ENCODE measurements at places on chromosomes 16 and 17. TPM values are rescaled to one million over a fixed set of nuclear protein-coding genes. Genes with fewer than 3 reads are reported as not detected.

DNA sequence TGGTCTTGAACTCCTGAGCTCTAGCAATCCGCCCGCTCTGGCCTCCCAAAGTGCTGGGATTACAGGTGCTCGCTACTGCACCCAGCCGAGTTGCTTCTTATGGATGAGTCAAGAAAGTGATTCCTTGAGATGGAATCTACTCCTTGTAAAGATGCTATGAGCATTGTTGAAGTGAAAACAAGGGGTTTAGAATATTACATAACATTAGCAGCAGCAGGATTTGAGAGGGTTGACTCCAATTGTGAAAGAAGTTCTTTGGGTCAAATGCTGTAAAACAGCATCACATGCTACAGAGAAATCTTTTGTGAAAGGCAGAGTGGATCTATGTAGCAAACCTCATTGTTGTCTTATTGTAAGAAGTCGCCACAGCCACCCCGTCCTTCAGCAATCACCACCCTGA is 72.7 kb downstream of the NT5M start:
- no peak overlapping the region for H3K4me3 ChIP-seq
- no peaks in the 10 kb centered on the region for H3K36me3 ChIP-seq
- DNase-seq, result no peak
- H3K4me1 ChIP-seq, result no peaks in the 10 kb centered on the region
- H3K27ac ChIP-seq, result no peak overlapping the region
- H3K27me3 ChIP-seq, result no peaks in the 10 kb centered on the region

DNA sequence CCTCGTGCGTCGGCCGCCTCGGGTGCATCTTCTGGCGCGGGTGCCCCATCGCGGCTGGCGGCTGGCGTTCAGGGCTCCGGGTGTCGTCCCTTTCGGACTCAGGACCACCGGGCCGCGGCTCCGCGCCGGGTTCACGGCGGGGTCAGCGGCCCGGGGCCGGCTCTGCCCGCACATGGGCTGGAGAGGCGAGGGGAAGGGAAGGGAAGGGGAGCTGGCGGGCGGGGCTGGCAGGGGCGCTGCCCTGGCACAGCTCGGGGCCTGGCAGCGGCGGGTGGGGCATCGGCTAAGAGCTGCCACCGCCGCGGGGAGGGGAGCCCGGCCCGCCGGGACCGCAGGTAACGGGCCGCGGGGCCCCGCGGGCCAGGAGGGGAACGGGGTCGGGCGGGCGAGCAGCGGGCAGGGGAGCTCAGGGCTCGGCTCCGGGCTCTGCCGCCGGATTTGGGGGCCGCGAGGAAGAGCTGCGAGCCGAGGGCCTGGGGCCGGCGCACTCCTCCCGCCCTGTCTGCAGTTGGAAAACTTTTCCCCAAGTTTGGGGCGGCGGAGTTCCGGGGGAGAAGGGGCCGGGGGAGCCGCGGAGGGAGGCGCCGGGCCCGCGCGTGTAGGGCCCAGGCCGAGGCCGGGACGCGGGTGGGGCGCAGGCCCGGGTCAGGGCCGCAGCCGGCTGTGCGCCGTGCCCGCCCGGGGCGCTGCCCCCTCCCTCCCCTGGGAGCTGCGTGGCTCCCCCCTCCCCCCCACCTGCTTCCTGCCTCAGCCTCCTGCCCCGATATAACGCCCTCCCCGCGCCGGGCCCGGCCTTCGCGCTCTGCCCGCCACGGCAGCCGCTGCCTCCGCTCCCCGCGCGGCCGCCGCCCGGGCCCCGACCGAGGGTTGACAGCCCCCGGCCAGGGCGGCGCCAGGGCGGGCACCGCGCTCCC is 646 bp downstream of the HIC1 start:
- DNase-seq, result no peak
- H3K27me3 ChIP-seq, result no peaks in the 10 kb centered on the region
- H3K4me1 ChIP-seq, result peaks cover 4% of the 10 kb centered on the region
- peak overlapping the region; percentile 46 for H3K4me3 ChIP-seq
- H3K27ac ChIP-seq, result peak overlapping the region; percentile 82
- H3K36me3 ChIP-seq, result no peaks in the 10 kb centered on the region

DNA sequence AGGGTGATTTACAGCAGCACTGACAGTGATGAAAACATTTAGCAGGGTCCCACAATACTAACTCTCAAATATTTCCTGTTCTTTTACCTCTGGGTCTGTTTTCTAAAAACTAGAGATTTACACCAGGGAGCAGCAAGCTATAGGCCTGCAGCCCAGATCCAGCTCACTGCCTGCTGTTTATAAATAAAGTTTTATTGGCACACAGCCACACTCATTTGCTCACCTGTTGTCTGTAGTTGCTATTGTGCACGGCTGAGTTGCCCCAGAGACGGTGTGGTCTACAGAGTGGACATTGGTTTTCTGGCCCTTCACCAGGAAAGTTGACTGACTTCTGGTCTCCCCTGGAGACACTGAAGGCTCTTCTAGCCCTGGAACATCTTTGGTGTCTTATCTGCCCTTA is 16.3 kb upstream of the JPT2 start:
- no peak for DNase-seq
- H3K27me3 ChIP-seq, result no peaks in the 10 kb centered on the region
- H3K36me3 ChIP-seq, result peaks cover 31% of the 10 kb centered on the region
- no peak overlapping the region for H3K4me3 ChIP-seq
- H3K4me1 ChIP-seq, result no peaks in the 10 kb centered on the region
- no peak overlapping the region for H3K27ac ChIP-seq

DNA sequence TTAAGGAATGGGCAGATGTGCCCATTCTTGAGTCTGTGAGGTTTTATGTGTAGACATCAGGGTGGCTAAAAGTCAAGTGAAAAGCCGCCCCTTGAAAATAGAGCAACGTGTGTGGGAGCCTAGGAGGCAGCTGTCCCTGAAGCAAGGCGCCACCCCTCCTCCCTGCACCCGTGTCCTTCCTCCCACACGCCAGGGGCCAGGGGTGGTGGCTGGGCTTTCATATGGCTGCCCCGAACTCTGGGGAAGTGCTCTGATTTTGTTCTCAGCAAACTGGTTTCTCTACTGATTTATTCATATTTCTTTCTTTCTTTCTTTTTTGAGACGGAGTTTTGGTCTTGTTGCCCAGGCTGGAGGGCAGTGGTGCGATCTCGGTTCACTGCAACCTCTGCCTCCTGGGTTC is 4.7 kb downstream of the ZNF750 start:
- H3K27me3 ChIP-seq, result no peaks in the 10 kb centered on the region
- DNase-seq, result no peak
- H3K4me3 ChIP-seq, result no peak overlapping the region
- no peak overlapping the region for H3K27ac ChIP-seq

GRCh38 chr16:138049-138417 is 440 bp downstream of the NPRL3 start:
- H3K27me3 ChIP-seq, result no peaks in the 10 kb centered on the region
- H3K4me3 ChIP-seq, result peak overlapping the region; percentile 60
- DNase-seq, result no peak
- H3K36me3 ChIP-seq, result no peaks in the 10 kb centered on the region

GRCh38 chr16:78727536-78727935 is 628.1 kb downstream of the WWOX start:
- H3K4me3 ChIP-seq, result no peak overlapping the region
- DNase-seq, result no peak
- H3K4me1 ChIP-seq, result no peaks in the 10 kb centered on the region
- H3K27me3 ChIP-seq, result no peaks in the 10 kb centered on the region
- no peak overlapping the region for H3K27ac ChIP-seq

GRCh38 chr17:8072729-8073461 is 14.6 kb downstream of the ALOX12B start:
- DNase-seq, result no peak
- no peaks in the 10 kb centered on the region for H3K4me1 ChIP-seq
- no peak overlapping the region for H3K4me3 ChIP-seq
- H3K36me3 ChIP-seq, result no peaks in the 10 kb centered on the region
- H3K27ac ChIP-seq, result no peak overlapping the region
- H3K27me3 ChIP-seq, result no peaks in the 10 kb centered on the region

DNA sequence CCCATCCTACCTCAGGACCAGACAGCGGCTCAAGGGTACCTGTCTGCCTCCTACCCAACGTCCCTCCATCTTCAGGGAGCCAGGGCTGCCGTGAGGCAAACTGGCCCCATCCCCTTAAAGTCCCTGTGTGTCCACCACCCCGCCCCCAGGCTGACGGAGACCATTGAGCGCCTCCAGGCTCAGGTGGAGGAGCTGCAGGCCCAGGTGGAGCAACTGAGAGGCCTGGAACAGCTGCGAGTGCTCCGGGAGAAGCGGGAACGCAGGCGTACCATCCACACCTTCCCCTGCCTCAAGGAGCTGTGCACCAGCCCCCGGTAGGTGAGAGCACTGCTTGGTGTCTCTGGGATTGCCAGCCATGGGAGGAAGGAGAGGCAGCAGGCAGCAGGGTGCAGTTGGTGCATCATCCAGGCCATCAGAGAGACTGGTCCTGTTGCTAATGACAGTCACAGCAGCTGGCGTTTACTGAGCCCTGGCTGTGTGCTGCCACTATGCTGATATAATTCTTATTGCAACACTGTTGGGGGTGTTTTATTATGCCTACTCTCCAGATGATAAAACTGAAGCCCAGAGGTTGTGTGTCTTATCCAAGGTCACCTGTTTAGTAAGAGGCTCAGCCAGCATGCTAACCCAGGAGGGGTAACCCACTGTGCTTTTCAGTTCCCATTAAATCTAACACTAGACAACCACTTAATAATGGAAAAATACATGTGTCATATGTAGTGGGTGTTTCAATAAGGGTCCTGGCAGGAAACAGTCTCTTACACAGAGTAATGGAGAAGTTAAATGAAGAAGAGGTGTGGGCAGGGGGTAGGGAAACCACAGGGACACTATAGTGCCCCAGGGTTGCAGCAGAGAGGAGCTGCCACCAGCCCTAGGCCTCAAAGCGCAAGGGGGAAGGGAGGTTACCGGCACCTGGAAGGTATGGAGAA is 10.3 kb upstream of the MRPL58 start:
- H3K36me3 ChIP-seq, result no peaks in the 10 kb centered on the region
- no peak overlapping the region for H3K27ac ChIP-seq
- no peak overlapping the region for H3K4me3 ChIP-seq
- H3K27me3 ChIP-seq, result no peaks in the 10 kb centered on the region

DNA sequence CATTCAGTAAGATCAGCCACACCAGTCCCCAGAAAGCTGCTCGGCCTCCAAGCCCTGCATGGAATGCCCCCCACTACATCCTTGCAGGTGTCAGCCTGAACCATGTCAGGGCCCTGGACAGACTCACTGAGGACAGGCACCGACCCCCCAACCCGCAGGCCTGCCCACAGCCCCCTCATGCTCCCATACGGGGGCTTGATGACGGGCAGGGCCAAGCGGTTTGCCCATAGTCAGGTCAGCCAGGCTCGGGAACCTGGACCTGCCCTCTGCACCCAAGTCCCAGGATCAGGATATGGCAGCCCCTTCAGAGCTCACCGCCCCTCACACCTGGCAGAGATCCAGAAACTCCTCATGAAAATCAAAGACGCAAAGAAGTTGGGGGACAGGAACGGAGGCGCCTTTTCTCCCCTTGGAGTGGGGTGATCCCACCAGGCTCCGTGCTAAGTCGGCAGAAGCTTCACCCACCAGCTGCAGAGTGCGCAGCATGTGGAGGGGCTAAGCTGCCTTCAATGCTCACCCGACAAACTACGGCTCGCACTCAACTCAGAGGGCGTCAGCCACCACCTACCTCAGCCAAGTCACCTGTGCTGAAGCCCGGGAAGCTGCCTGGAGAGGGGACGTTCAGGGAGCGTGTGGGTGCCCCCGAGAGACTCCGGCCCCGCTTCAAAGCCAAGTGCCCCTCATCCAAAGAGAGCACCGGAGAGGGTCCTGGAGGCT is 26.5 kb downstream of the GNPTG start:
- H3K27ac ChIP-seq, result no peak overlapping the region
- no peak overlapping the region for H3K4me3 ChIP-seq
- H3K4me1 ChIP-seq, result no peaks in the 10 kb centered on the region
- H3K36me3 ChIP-seq, result no peaks in the 10 kb centered on the region
- no peak for DNase-seq
- H3K27me3 ChIP-seq, result no peaks in the 10 kb centered on the region

GRCh38 chr17:68602289-68602688 is 1.1 kb upstream of the FAM20A start:
- no peak overlapping the region for H3K4me3 ChIP-seq
- no peak overlapping the region for H3K27ac ChIP-seq
- H3K4me1 ChIP-seq, result no peaks in the 10 kb centered on the region
- peaks cover 8% of the 10 kb centered on the region for H3K27me3 ChIP-seq
- no peak for DNase-seq

DNA sequence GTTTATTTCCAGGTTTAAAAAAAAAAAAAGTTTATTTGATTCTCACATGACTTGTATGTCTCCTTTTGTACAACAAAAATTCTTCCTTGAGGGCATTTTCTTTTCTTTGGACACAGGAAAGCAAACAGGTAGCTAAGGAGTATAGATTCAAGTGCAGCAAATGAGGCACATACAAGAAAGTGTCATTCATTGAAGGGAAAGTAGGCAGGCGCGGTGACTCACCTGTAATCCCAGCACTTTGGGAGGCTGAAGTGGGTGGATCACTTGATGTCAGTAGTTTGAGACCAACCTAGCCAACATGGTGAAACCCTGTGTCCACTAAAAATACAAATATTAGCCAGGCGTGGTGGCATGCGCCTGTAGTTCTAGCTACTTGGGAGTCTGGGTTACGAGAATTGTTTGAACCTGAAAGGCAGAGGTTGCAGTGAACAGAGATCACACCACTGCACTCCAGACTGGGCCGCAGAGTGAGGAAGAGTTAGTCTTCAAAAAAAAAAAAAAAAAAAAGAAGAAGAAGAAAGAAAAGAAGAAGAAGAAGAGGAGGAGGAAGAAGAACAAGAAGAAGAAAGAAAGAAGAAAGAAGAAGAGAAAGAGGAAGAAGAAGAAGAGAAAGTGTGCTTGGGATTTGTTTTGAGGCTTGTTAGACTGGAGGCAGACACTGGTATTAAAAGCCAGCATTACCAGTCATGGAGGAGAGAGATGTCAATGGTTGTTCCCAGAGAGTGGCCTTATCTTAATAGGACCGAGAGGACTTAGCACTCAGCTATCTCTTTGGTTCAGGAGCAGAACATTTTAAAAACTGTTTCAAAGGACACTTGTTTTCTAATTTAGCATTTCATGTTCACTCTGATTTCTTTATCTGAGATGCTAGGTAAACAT is 19.7 kb downstream of the GINS3 start:
- no peaks in the 10 kb centered on the region for H3K36me3 ChIP-seq
- H3K27ac ChIP-seq, result no peak overlapping the region
- H3K4me1 ChIP-seq, result no peaks in the 10 kb centered on the region
- H3K4me3 ChIP-seq, result no peak overlapping the region

- H3K4me1 ChIP-seq, result no peaks in the 10 kb centered on the region
- no peak for DNase-seq
- no peak overlapping the region for H3K4me3 ChIP-seq
- no peaks in the 10 kb centered on the region for H3K27me3 ChIP-seq
- no peaks in the 10 kb centered on the region for H3K36me3 ChIP-seq
These were observed 3.4 kb upstream of the SLC5A10 start for GRCh38 chr17:18948476-18949006.

The LIMD2 gene
- 51.9 TPM for total RNA-seq

The C17orf78 gene
- not detected for total RNA-seq

The SYNRG gene
- 33.0 TPM for total RNA-seq

The CMTM1 gene
- total RNA-seq, result 1.5 TPM

The CEP295NL gene
- 8.2 TPM for total RNA-seq

The GCGR gene
- 0.97 TPM for total RNA-seq

The TMEM235 gene
- not detected for total RNA-seq

The SOX15 gene
- 15.0 TPM for total RNA-seq

The CNEP1R1 gene
- 9.7 TPM for total RNA-seq

The RDM1 gene
- total RNA-seq, result 2.4 TPM

Data from prostate gland (tissue), 2 donors.